ENCODE measurements at places on chromosomes 7 and 10.

- DNase-seq: no peak
These were observed 520 bp downstream of the MOSPD3 start for GRCh38 chr7:100612730-100613390.

DNA sequence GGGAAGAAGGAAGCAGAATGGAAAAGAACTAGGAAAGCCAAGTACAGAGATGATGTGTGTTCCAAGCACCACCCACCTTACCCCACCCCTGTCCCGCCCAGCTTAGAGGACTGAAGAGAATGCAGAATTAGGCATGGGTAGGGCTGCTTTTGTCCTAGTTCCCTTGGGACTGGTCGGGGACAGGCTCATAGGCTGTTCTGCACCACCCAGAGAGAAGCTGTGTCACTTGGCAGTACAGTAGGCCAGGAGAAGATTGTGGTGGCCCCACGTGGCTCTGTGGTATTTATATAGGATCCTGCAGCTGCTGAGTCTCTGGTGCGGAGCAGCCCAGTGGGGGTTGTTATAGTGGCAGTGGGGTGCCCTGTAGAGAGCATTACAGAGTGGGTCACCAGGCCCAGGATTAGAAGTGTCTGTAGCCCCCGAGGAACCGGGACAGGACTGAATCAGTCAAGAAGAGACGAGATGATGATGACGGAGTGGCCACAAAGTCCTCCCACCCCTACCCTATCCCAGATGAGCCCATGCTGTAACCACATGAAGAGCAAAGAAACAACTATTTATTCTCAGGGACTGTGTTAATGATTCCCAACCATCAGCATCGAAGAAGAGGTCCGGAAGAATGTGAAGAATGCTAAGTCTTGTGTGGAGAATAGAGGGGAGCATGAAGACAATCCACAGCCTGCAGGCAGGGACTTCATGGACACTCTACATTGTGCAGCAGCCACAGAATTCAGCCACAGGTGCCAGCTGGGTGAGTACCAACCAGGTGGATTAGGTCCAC, 88.9 kb downstream of the C1GALT1 start:
- DNase-seq: no peak

DNA sequence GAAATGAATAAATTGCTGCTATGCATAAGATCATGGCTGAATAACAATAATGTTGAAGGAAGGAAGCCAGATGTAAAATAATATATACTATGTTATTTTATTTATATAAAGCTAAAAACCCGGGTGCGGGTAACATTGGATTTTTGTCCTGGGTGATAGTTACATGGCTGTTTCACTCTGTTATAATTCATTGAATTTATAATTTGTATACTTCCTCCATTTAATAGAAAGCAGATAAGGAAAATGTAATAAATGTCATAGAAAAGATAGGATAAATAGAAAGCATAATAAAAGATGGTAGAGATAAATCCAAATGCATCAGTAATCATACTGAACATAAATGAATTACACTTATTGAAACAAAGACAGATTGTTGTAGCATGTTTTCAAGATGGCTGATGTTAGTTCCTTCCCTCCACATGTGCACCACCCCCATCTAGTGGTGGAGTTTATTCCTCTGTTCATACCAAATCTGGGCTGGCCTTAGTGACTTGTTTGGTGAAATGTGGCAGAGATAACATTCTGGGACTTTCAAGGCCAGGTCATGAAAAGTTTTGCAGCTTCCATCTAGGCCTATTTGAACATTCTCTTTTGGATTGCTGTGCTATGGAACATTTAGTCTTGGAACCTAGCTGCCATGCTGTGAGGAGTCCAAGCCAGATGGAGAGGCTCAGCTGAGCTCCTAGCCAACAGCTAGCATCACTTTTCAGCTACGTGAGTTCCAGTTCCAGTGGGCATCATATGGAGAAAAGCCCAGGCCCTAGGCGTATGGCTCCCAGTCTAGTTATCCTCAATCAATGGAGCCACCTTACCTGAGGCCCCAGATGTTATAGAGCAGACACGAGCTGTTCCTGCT, 46.9 kb downstream of the AHCYL2 start:
- DNase-seq: no peak

GRCh38 chr7:158102897-158103296, 484.7 kb downstream of the PTPRN2 start:
- DNase-seq: no peak

Data from GOT3 (cell line).